ENCODE measurements at places on chromosomes 5 and 9.

DNA sequence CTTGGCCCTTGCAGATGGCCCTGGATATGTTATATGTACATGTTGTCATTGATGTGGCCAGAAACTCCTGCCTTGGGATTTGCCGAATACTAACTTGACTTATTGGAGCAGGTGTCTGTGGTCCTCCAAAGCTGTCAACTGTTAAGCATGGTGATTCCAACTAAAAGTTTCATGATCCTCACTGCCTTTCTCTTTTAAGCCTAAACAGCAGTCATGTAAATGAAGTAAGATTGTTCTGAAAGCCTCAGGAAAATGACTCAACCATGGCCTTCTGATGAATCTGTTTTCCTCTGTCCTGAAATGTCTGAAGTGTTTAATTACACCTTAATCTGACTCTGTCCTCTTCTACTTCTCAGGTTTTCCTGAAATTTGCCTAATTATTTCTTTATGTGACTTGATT is 245.0 kb downstream of the FAM114A2 start:
- DNase-seq: no peak

GRCh38 chr5:39547553-39548154 is 122.9 kb upstream of the DAB2 start:
- peak; percentile 49 for DNase-seq

GRCh38 chr5:121503111-121503840 is 348.4 kb upstream of the FTMT start:
- no peak for DNase-seq

DNA sequence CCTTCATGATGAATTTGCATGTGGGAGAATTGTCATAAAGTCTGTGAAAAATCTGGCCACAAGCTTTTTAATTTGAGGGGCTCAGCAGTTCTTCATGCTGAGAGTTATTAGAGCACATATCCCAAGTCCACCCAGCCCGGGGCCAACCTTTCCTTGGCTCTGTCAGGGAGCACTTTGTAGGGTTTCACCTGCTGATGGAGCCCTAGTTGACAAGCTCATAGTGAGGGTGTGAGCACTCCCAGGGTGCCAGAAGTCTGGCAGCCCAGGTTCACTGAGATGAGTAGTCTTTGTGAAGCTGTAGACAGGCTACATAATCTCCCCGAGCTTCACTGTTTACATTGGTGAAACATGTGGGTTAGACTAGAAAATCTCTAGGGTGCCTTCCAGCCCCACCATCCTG is 97.2 kb upstream of the NREP start:
- DNase-seq: no peak

- no peak for DNase-seq
Measured at GRCh38 chr9:70470050-70471015, 55.9 kb upstream of the KLF9 start.

- DNase-seq: peak; percentile 88
Measured at GRCh38 chr9:97529363-97530076, 28.1 kb downstream of the TMOD1 start.

- peak; percentile 66 for DNase-seq
Measured at GRCh38 chr5:145056800-145057199, 778.3 kb downstream of the PRELID2 start.

GRCh38 chr5:160618286-160618685 is 196.6 kb downstream of the PTTG1 start:
- DNase-seq: no peak

DNA sequence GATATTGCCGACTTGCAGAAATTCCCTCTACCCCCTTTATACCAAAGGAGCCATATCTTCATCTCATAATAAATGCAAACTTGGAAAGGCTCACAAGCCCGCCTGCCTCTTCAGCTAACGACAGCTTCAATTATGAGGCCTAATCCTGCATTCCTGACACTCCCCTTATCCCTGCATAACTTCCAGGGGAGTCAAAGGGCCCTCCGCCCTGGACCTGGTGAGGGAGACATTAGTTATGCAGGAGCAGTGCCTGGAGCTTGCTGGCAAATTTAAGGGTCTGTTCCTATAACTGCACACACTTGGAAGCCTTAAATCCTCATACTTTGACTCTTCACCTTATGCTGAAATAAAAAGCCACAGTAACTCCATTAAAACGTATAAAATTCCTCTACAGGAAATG is 617.9 kb downstream of the BNC2 start:
- DNase-seq: no peak

DNA sequence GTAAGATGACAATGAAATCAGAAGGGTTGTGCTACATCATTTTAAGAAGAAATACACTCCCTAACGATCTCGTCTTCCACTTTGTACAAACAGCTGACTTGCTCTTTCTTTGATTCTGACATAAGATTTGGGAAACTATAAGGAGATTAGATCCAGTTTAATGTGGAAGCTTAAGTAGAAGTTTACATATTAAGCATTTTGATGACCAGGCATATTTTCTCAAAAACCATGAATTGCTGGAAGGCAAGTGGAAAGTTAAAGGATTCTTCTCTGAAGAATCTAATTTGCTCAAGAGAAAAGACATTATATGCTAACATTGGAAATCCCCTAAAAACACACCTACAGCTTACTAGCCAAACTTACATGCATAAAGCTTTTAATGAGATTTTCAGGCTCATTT is 531.9 kb upstream of the PTPRD start:
- no peak for DNase-seq

DNA sequence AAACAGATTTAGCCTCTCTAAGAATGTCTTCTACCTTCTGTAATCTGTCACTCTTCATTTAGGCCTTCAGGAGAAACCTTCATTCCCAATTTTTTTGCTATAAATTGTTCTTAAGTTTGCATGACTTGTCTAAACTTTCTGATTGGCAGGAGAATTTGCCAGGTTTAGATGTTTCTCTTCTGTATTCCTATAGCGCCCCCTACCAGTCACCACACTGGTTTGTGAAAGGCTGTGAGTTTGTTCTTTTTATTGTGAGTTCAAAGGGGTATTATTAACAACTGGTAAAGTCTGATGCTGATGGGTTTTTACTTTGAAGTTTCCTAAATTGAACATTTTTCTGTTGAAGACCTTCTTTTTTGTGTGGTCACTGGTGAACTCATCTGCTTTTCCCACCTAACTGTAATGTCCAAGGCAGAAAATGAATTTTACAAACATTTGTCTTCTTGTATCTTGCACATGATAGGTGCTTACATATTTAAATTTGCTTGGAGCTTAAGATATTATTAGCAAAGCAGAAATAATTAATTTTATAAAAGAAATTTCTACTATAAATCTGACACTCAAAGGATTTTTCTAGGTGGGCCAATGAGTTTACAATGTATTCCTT is 18.4 kb upstream of the F2RL2 start:
- DNase-seq: peak; percentile 69

GRCh38 chr9:13267743-13268142 is 11.7 kb downstream of the MPDZ start:
- DNase-seq: no peak

DNA sequence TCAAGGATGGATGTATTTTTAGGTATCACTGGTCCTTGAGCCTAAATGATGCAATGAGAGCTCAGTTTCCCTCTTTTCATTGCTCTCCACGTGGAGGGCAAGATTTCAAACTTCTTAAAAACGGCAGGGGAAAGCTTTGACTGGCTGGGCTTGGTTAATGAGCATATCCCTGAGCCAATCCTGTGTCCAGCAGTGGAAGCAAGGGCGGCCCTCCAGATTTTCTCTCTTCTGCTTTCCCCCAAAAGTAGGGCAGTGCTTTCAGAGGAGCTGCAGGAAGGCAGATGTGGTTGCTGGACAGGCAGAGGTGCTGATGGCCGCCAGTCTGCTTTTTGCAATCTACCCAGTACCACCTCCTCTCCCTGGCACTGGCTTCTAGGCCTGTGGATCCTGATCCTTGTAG is 30.0 kb upstream of the TBC1D2 start:
- no peak for DNase-seq

GRCh38 chr5:117414926-117415325 is 840.3 kb upstream of the SEMA6A start:
- DNase-seq: no peak
